SK-MEL-5 (cell line): ENCODE measurements at places on chromosomes 2 and 18. TPM values are rescaled to one million over a fixed set of nuclear protein-coding genes. Genes with fewer than 3 reads are reported as not detected.

DNA sequence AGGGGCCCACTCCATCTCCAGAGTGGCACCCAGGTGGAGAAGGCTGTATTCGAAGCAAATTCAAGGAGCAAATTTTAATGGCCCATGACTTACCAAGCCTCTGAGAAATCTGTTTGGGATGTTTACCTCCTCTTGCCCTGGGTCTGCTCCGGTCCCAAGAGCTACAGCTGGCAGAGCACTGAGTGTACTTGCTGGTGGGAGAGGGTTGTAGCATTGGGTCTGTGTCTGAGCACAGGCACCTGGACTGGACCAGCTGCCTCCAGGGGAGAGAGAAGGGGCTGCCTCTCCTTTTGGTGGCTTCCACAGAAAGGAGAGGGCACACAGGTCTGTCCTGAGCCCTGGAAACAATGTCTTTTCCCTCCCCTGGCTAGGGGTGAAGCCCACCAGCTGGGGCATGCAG lies 9.8 kb downstream of the EN1 start:
- no peak for DNase-seq

DNA sequence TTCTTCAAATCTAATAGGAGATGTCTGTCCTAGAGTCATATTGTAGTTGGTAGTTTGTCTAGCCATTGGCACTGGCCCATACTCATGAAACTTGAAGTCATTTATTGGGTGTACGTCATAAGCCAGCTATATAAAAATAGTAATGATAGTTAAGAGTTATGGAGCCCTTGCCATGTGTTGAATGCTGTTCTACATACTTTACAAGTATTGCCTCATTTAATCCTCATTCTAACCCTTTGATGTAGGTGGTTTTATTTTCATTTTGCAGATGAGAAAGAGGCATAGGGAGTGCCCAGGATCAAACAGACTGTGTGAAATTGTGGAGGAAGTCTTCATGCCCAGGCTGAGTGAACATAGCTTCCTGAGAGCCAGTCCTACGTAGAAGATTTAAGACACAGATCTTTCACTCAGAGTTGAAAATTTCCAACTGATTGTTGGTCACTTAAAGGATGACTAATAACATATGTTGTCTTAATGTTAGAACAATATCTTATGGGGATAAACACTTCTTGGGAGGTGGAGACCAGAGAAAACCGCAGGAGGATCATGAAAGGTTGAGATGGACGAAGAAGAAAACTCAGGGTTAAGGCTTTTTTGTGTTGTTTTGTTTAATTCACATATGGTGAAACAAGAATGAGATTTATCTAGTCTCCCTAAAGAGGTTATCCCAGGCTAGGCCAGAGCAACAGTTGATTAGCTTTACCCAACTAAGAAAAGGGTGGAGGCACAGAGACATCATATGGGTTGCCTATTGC lies 156.0 kb downstream of the CERS6 start:
- DNase-seq: no peak

DNA sequence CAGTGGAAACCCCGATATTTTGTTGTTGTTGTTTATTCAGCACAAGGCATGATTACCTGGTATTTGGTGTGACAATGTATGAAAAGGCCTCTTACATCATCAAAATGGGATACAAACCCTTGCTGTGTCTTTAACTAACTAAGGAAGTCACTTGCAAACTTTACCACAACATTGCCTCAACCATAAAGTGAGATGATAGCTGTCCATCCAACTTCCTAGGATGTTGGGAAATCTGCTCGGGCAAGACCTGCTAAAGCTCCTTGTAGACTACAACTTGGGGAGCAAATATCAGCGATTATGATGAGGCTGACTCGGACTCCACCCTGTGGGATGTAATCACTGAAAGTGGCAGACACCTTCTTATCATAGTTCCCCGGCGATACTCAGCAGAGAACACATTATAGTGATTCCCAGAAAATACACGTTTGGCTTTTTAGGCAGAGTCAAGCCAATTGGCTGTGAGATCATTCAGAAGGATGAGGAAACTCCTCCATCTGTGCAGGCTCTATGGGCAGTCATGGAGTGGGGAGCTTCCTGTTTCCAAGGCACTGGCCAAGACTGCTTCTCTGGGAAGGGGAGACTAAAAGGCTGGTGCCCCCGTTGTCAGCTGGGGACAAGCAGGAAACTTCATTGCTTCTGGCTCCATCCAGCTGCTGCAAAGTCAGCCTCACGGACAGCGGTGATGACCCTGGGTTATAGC lies 289.0 kb downstream of the RNF144A start:
- no peak for DNase-seq

DNA sequence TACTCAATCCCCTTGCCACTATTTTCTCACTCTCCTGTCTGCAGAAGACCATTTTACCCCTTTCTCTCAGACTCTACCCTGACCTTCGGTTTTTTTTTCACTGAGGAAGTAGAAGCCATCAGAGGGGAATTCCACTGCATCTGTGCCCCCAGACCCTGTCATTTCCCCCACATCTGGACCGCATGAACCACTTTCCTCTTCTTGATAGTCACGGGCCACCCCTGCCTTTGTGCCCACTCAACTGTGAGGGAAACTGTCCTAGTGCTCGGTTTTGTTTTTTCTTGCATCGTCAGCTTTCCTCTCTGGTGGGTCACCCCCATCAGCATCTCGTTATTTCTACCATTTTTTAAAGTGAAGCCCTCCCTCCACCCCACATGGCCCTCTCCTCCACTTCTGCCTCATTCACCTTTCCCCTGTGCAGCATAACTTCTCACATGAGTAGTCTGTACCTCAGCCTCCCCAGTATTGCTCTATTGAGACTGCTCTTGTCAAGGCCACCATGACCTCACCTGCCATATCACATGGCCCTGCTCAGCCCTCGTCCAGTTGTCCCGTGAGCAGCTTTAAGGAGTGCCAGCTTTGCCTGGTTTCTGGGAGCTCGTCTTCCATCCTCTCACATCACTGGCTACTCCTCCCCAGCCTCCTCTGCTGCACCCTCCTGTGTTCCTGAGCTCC lies 32.4 kb downstream of the TMEM87B start:
- DNase-seq: no peak

- DNase-seq: no peak
Observed at GRCh38 chr18:73707035-73707434, 440.6 kb downstream of the FBXO15 start.

DNA sequence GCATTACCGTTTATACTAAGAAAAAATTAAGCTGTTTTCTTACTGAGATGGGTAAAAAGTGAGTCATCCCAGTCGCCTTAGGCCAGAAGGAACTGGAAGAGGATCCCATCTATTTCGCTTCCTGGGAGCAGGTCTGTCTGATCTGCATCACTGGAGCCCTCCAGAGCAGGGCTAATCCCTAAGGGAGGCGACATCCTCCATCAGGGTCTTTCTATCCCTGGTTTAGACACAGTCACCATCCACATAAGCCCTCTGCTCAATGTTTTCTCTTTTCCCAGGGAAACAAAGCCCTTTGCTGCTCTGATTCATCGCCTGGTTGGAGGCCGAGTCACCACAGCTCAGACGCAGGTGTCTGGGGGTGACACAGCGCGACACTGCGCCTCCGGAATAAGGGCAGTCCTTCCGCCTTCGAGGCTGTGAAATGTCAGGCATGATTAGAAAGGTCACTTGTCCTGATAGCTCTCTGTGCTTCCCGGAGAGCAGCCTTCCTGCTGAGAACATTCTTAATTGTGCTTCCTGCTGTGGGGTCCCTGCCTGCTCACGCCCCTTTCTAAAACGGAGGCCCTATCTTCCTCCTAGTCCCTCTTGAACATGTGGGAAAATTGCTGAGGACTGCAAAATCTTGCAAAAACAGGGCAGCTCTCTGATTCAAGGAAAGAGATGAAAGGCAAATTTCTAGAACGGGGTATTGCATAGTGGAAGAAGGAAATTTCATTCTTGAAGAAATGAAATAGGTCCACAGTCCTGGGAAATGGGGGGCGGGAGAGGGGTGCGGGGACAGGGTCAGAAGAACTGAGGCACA lies 56.3 kb downstream of the MARCHF4 start:
- peak; percentile 12 for DNase-seq

GRCh38 chr18:79548077-79548450 lies 131.5 kb upstream of the CTDP1 start:
- DNase-seq: no peak

DNA sequence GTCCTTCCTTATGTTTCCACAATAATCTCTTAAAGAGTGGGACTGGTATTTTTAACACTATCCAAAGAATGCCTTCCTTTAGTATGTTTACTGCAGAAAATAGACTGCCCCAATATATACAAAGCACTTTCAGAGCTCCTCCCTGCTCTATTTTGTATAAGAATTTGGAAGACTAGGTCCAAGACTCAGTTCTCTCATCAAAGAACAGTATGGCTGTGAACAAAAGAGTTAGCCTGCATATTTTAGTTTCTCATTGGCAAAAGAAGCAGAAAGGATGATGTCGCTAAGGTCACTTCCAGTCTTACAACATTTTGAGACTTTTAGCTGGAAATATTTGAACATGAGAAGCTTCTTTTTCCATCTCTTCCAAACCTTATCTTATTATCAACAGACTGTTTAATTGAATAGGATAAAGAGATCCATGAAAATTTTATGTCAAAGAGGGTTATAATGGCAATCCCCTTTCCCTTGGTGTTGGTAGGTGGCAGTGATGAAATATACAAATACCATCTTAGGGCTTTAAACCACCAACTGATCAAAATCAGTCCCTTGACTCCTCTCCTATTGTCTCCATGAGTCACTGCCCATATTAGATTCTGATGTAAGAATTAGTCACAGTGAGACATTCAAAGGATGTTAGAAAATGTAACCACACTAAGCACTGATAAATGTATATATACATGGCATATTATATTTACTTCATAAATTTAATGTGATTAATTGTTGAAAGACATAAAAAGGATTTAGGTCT lies 266.9 kb upstream of the DSEL start:
- DNase-seq: no peak

- no peak for DNase-seq
Observed at GRCh38 chr2:208479342-208479741, 72.8 kb downstream of the PTH2R start.

- peak; percentile 69 for DNase-seq
Observed at GRCh38 chr18:55998071-55998522, 410.1 kb upstream of the TCF4 start.

- DNase-seq: peak; percentile 67
Observed at GRCh38 chr2:51997571-51997970, 965.6 kb upstream of the NRXN1 start.

GRCh38 chr2:209638346-209638745 lies 133.3 kb upstream of the UNC80 start:
- no peak for DNase-seq

DNA sequence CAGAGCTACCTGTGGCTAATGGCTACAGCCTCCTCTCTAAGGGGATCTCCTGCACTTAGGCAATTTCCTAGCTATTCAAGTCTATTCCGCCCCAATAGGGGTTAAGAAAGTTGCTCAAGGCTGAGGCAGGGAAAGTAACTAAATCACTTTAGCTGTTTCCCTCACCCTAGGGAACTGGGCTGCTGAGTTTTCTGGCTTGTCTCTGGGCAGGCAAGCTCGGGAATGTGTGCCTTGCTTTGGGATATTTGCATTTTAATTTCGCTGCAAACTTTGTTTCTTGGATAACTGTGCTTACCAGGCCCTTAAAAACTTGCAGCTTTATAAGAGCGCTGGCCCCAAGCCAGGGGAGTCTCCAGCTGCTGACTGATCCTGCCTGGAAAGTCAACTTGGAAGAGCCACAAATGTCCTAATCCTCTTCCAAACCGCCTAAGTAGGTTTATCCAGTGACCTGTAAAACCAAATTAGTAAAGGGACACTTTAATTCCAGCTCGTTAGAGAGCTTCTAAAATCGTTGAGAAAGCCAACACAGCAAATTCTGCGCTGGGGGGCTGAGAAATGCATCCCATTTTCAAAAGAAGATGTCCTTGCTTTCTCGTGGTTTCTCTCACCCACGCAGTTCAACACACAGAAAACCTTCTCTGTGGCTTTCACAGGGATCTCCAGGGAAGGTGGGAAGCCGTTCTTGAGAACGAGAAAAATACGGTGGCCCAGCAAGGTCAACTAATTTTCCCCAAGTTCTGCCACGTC lies 59.5 kb upstream of the SP3 start:
- DNase-seq: no peak

DNA sequence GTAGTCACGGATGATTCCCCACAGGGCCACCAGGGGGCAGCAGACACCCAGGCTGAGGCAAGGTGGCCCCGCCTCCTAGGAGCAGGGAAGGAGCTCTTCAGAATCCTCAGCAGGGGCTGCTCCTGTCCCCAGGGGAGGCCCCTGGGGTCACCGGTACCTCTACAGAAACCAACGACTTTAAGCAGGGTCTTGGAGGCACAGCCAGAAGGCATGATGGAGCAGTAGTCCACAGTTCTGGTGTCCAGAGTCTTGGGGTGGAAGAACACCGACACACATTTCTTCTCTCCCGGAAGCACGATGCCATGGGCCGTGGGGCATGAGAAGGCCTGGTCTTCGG lies 11.5 kb downstream of the CFAP65 start:
- peak; percentile 82 for DNase-seq

- no peak for DNase-seq
Observed at GRCh38 chr2:237895544-237896506, 36.4 kb downstream of the RAMP1 start.

Gene MEIS1
- 6.4 and 7.2 TPM in 2 replicates for total RNA-seq

Gene NBAS
- 59.4 and 59.6 TPM in 2 replicates for total RNA-seq

Gene POLE4
- 77.4 and 116 TPM in 2 replicates for total RNA-seq

Gene ANKRD53
- not detected in 2 replicates for total RNA-seq

Gene TMEM163
- 0.05 TPM in 1 of 2 replicates, not detected in the other for total RNA-seq

Gene TXNL1
- 66.5 and 67.3 TPM in 2 replicates for total RNA-seq

Gene UGT1A5
- not detected in 2 replicates for total RNA-seq

Gene UGT1A9
- not detected in 2 replicates for total RNA-seq

Gene ACTR1B
- 10.0 and 10.8 TPM in 2 replicates for total RNA-seq
